Natural killer cell (primary cell): ENCODE measurements at places on chromosomes 6 and 20. TPM values are rescaled to one million over a fixed set of nuclear protein-coding genes. Genes with fewer than 3 reads are reported as not detected.

- no peak overlapping the region for H3K4me3 ChIP-seq
- no peaks in the 10 kb centered on the region for H3K27me3 ChIP-seq
- H3K27ac ChIP-seq = no peak overlapping the region
- H3K36me3 ChIP-seq = no peaks in the 10 kb centered on the region
- H3K4me1 ChIP-seq = no peaks in the 10 kb centered on the region
Measured at GRCh38 chr6:164150232-164150631, 735.7 kb downstream of the QKI start.

- H3K36me3 ChIP-seq = no peaks in the 10 kb centered on the region
- no peaks in the 10 kb centered on the region for H3K4me1 ChIP-seq
- no peak overlapping the region for H3K4me3 ChIP-seq
- no peak for DNase-seq
- H3K27me3 ChIP-seq = no peaks in the 10 kb centered on the region
Measured at GRCh38 chr20:55415567-55416142, 589.7 kb downstream of the CBLN4 start.

DNA sequence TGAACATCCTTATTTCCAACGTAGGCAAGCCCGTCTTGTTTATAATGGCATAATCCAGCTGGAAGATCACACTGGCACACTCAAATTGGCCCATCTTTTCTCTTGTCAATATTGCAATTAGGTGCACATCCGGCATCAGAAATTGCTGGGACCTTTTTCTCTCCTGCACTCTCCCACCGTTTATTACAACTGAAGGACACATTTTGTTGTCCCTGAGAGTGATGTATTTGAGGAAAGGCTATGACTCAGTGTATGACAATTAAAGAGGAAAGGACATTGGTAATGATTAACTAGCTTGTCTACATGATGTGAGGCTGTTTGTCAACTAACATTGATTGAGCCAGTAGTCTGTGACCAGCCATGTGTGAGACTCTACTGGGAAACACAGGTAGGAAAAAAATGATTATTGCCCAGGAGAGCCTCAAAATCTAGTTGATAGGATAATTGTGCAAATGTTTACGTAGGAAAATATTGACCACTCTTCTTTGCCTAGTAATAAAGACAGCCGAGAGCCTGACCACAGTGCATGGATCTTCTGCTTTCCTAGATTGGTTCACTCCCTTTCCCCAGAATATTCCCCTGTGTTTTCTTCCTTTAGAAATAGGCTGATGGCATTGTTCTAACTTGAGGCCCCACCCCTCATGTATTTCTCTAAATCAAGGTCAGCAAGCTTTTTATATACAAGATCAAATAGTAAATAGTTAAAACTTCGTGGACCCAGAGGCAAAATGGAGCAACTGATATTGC, 230.0 kb upstream of the BTBD3 start:
- no peak for DNase-seq
- H3K27ac ChIP-seq = no peak overlapping the region
- H3K4me1 ChIP-seq = no peaks in the 10 kb centered on the region
- H3K27me3 ChIP-seq = no peaks in the 10 kb centered on the region
- no peak overlapping the region for H3K4me3 ChIP-seq

- H3K27ac ChIP-seq = no peak overlapping the region
- H3K27me3 ChIP-seq = peaks cover 2% of the 10 kb centered on the region
- no peaks in the 10 kb centered on the region for H3K4me1 ChIP-seq
- DNase-seq = no peak
- no peaks in the 10 kb centered on the region for H3K36me3 ChIP-seq
Measured at GRCh38 chr6:106913676-106914280, 60.8 kb downstream of the CD24 start.

GRCh38 chr20:18916886-18917750, 103.5 kb downstream of the SCP2D1 start:
- DNase-seq = no peak
- no peaks in the 10 kb centered on the region for H3K36me3 ChIP-seq
- no peaks in the 10 kb centered on the region for H3K4me1 ChIP-seq
- no peaks in the 10 kb centered on the region for H3K27me3 ChIP-seq
- no peak overlapping the region for H3K27ac ChIP-seq

DNA sequence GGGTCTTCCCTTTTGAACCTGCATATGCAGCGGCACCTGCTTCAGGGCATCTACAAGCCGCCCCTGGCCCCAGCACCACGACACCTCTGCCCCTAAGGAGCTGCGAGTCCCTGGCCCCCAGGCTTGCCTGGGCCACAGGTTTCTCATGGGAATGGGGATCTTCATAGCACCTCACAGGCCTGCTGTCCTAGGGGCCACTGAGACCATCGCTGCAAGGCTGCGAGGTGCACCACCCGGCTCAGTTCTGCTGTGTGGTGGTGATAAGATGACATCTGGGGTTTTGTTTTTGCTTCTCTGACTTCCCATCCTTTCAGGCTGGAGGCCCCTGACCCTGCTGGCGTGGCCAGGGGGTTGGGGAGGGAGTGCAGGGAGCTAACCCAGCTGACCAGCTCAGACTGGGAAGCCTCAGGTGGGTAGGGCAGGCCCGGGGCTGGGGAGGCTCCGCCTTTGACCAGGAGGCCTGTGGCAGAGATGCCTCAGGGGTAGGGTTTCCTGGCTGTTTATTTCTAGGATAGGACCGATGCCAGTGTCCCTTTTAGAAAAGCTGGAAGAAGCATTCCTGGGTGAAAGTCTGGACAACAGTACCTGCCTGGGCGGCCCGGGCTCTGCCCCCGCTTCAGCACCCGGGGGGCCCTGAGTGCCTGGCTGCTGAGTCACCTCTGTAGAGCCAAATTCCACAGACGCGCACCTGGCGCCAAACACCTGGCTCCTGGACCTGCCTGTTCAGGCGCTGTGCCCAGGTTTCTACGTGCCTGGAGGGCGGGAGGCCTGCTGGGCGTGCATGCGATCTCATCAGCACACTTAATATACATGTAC, 264.7 kb downstream of the DLL1 start:
- DNase-seq = no peak
- no peaks in the 10 kb centered on the region for H3K27me3 ChIP-seq
- peaks cover 25% of the 10 kb centered on the region for H3K4me1 ChIP-seq
- H3K4me3 ChIP-seq = no peak overlapping the region
- no peak overlapping the region for H3K27ac ChIP-seq

DNA sequence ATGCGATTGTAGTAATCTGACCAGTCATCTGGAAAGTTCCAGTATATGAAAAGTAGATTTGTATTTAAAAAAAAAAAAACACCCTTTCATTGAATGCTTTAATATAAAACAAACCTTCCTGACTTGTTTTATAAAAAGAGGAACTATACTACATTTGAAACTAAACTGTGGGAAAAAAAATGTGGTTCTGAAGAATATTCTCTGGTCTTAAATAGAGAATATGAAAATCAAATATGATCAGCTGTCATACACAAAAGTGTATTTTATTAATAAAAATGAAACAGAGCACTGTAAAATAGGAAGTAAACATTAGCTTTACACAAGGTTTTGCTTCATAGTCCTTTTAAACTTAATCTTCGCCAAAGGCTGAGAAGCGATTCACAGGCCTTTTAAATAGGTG, 25.3 kb upstream of the CD83 start:
- H3K27me3 ChIP-seq = no peaks in the 10 kb centered on the region
- H3K4me3 ChIP-seq = no peak overlapping the region
- no peak for DNase-seq
- H3K4me1 ChIP-seq = peaks cover 30% of the 10 kb centered on the region
- no peaks in the 10 kb centered on the region for H3K36me3 ChIP-seq

- DNase-seq = no peak
- H3K36me3 ChIP-seq = no peaks in the 10 kb centered on the region
- no peaks in the 10 kb centered on the region for H3K27me3 ChIP-seq
- H3K4me3 ChIP-seq = no peak overlapping the region
- no peak overlapping the region for H3K27ac ChIP-seq
Measured at GRCh38 chr6:167462514-167463312, 137.8 kb downstream of the TTLL2 start.

DNA sequence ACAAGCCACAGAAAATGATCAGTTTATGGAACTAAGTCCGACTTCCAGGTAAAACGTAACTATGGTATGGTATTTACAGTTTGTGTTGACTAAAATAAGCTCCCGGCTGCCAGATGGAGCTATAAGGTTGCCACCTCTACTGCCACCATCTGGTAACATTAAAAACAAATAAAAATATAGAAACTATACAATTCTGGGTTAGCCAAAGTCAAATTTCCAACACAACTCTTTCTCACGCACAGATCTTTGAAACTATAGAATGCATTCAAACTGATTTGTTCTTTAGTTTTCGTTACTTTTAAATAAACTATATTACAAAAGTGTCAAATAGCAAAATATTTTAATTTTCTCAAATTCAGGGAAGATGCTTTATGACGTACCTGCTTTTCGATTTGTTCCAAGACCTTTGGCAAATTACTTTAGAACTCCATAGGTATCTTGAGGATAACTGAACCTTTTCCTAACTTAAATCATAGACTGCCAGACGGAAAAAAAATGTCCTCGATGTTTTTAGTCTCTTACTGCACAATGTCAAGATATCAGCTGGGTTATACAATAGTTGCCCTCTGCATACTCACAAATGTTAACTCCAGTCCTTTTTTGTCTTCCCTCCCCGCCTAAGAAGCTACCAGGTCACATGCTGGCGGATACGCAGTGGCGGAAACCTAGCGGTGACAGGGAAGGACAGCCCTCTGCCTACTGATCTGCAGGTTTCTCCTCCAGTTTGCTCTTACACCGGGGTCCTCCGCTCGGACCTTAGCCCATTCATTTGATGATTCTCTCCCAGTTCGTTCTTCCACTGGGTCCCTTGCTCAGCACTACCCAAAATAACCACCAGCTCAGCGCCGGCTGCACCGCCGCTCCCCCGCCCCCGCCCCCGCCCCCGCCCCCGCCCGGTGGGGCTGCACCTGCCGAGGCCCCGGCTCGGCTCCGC, 888 bp downstream of the SLC17A5 start:
- peak overlapping the region; percentile 81 for H3K4me3 ChIP-seq
- peak overlapping the region; percentile 95 for H3K27ac ChIP-seq
- H3K4me1 ChIP-seq = peaks cover 16% of the 10 kb centered on the region
- no peaks in the 10 kb centered on the region for H3K27me3 ChIP-seq

- no peak overlapping the region for H3K27ac ChIP-seq
- no peaks in the 10 kb centered on the region for H3K36me3 ChIP-seq
- no peaks in the 10 kb centered on the region for H3K27me3 ChIP-seq
- no peaks in the 10 kb centered on the region for H3K4me1 ChIP-seq
- no peak for DNase-seq
Measured at GRCh38 chr6:35547676-35548075, 35.0 kb upstream of the TULP1 start.

DNA sequence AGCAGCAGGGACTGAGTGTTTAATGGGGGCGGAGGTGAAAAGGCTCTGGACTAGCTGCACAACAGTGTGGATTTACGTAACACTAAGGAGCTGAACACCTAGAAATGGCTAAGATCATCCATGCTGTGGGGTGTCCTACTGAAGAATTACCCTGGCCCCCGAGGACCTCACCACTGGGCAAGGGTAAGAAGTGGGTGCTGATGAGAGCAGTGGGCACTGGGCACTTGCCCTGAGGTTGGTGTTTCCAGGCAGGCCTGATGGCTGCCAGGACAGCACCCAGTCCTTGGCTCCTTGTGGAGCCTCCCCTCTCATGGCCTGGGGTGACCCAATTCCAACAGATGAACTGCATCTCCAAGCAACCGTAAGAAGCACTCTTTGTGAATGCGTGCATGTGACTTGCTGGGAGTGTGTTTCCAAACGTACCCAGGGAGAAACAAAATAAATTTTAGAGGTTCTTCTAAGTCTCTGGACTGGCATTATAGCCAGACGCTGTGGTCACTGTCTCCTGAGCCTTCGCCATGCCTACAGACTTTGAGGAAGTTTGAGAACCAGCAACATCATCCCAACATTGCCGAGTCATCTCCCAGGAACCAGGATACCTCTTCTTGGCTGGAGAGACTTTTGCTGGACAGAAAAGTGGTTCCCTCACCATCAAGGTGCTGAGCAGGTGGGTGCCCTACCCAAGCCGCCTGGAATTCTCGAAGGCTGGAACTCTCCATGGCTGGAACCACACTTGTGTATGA, 245.9 kb downstream of the ERMARD start:
- no peaks in the 10 kb centered on the region for H3K36me3 ChIP-seq
- peaks cover 26% of the 10 kb centered on the region for H3K4me1 ChIP-seq
- H3K27me3 ChIP-seq = no peaks in the 10 kb centered on the region

- no peaks in the 10 kb centered on the region for H3K36me3 ChIP-seq
- no peak overlapping the region for H3K27ac ChIP-seq
- H3K4me1 ChIP-seq = no peaks in the 10 kb centered on the region
- no peak for DNase-seq
- H3K4me3 ChIP-seq = no peak overlapping the region
Measured at GRCh38 chr6:89581689-89582088, 56.9 kb downstream of the LYRM2 start.

DNA sequence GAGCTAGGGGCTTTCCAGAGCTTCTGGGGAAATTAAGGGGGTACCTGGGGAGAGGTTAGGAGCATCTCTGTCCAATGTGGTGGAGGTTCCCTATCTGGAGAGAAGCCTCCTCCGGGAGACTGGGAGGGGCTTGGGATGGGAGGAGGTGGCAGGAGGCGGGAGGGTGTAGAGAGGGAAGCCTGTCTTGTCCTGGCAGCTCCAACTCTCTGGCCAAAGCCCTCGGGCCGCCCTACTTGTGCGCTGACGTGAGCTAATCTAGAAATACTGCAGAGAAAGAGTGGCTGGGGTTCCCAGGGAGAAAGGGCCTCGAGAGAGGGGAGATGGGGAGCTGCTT, 1.6 kb upstream of the SLC32A1 start:
- no peak overlapping the region for H3K4me3 ChIP-seq
- H3K27ac ChIP-seq = no peak overlapping the region
- no peaks in the 10 kb centered on the region for H3K36me3 ChIP-seq

GRCh38 chr20:43529457-43530153, 22.1 kb downstream of the L3MBTL1 start:
- H3K4me1 ChIP-seq = no peaks in the 10 kb centered on the region
- H3K36me3 ChIP-seq = no peaks in the 10 kb centered on the region
- no peaks in the 10 kb centered on the region for H3K27me3 ChIP-seq
- H3K27ac ChIP-seq = no peak overlapping the region
- DNase-seq = no peak

DNA sequence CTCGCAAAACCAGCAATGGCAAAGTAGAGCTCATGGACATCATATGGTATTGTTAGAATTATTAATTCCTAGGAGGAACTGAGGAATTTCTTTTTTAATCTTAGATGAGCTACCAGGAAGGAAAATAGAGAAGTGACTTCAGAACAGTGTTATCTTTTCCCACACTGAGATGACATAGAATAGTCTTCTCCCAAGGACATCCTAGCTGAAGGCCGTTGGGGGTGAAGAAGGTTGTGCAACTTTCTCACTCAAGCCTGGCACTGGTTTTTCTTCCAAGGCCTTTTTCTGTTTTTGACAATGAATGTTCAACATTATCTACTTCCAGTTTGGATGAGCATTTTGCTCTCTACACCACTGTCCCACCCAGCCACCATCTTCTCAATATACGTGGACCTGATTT, 35.8 kb upstream of the MAS1 start:
- H3K27me3 ChIP-seq = no peaks in the 10 kb centered on the region
- no peaks in the 10 kb centered on the region for H3K36me3 ChIP-seq
- H3K4me1 ChIP-seq = no peaks in the 10 kb centered on the region
- no peak overlapping the region for H3K4me3 ChIP-seq

Gene TENT5A
- 22.9 TPM for total RNA-seq

Gene CRYBG1
- total RNA-seq = 16.3 TPM

Gene DDX43
- 2.6 TPM for total RNA-seq

Gene PLCB1
- 48.7 TPM for total RNA-seq

Gene DZANK1
- 3.7 TPM for total RNA-seq

Gene RAB44
- 0.70 TPM for total RNA-seq

Gene PEX3
- 16.0 TPM for total RNA-seq
